ENCODE measurements at places on chromosomes 3 and 15.
A peak's percentile ranks its signal among the peaks of the same experiment; 100 is the strongest.

DNA sequence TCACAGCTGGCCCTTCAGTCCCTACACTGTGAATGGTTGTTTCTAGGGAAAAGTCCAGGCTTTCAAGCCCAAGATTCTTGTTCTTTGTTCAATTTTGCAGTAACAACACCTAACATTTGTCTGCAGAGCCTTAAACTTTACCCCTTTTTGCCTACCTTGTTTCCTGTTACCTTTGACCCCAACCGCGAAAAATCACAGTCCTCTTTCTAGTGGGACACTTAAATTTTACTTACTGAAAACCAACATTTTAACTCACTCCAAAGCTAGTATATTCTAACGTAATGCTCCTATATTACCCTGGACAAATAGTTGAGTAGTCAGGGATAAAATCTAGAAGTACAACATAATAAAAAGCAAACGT, 649 bp upstream of the PIK3CB start:
- DNase-seq, result no peak

DNA sequence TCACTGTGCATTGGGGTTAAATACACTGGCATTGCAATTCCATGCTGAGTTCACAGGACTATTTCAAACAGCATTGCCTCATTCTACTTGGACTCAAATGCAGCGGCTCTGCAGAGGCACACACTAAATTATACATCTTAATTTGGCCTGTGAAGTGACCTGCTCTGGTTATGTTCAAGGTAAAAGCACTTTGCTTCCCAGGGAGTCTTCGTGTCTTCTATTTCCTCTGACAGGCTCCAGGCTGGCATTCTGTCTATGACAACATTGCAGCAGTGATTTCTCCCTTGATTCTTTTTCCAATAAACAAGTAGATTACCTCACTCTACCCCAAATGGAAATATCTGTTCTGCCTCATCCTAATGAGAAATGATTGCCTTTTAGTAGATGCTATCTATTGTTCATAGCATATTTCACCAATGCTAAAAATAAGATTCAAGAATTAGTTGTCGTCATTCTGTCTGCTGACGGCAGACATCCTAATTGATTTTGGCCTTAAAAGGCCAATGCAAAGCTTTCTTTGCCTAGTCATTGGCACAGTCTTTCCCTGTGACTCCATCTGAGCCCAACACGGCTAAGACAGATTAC, 33.8 kb downstream of the FMN1 start:
- no peak for DNase-seq

GRCh38 chr3:117989982-117990381, 1044.7 kb downstream of the IGSF11 start:
- no peak for DNase-seq

DNA sequence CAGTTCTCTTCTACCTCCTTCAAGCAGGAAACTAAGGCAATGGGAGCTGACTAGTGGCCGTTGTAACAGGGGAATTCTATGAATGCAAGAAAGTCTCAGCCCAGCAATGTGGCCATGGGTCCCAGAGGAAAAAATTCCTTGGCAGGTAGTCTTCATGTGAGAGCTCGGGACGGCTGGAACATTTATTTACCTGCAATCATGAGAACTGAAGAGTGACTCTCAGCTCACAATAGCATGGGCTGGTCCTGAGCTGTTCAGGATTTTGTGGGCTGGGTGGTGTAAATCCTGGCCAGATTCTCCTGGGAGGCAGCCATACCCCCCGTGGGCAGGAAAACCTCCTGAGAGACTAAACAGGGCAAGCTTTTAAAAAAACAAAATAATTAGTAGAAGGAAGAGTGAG, 330.3 kb upstream of the CTNNB1 start:
- DNase-seq, result no peak

DNA sequence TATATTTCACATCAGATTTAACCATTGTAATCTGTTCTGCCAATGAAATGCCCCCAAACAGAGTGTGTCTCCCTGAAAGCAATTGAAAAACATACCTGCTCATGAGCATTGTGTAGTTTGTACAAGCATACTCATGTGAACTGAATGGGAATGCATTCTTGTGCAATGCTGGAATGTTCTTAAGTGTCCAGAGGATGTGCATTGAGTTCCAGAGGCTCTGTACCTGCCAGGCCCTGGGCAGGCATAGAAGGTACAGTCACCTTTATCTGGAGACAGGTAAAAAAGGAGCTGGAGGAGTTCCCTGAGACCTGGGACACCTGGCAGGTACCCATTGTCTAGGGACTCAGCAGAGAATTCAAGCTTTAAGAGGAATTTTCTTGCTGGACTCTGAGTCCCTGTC, 2.8 kb downstream of the MRAS start:
- DNase-seq, result no peak

DNA sequence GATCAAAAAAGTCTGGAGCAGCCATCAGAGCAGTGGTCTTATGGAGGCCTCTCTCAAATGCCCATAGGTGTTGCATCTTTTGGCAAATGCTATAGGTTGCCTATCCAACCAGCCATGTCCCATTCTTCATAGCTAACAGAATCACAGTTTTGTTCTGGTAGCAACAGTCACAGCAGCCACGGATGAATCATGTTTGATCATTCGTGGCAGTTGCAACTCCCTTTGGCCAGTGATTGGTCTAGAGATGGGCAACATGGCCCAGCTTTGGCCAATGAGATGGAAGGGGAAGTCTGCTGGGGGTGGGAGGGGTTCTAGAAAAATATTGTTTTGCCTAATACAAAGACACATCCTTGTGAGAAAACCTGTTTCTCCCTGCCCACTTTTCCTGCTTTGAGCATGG, 50.3 kb upstream of the PPP2R3A start:
- DNase-seq, result no peak

DNA sequence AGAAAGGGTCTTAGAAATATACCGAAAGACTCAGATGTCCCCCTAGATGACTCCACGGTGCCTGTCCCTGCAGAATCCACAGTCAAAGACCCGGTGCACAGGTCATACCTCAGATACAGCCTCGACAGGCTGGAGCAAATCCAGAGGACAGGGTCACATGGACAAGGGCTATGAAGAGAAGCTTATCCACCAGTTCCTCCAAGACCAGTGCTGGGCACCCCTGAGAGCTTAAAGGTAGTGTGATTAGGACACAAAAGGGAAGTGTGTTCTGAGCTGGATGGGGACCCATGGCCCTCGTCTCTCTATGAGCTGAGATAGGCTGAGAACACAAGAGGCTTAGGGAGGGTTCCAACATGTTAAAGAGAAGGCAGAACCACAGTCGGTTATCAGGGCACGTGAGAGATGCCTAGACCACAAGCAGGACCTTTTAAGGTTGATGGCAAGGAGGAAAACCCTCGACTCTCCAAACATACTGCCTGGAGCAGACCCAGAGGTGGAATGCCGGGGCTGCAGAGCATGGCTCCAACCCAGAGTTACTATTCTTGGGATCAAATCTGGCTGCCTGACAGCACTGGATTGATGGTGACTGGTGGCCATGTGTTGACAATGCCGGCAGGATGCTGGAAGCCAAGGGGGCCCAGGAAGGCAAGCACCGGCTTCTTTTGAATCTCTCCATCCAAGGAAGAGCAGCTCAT, 46.9 kb downstream of the ADCY5 start:
- DNase-seq, result no peak

DNA sequence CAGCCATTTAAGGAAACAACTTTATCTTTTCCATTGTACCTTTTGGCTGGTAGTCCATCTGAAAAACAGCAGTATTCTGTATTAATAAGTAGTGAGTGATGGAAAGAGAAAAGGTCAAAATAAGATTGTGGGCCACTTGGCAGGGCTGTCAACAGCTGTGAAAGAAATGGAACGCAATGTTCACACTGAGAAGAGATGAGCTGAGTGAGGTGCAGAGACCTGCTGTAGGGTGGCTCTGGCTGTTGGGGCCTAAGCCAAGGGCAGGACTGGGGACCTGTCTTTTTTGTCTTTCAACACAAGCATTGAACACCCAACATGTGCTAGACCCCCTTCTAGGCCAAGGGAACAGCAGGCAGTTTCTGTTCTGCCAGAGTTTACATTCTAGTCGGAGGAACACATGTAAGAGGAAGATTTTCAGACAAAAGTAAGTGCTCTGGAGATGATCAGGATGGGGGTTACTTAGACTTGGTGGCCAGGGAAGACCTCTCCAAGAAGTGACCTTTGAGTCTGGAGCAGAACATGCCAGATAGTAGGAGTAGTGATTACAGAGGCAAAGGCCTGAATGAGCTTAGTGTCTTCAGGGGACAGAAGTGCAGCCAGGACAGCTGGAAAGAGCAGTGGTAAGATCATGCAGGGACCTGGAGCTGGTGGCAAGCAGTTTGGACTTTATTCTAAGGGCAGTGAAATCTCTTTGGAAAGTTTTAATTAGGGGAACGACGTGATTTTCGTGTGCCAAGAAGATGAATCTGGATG, 29.6 kb downstream of the TSEN2 start:
- DNase-seq, result no peak

- DNase-seq, result no peak
Observed at GRCh38 chr3:13700889-13701288, 152.0 kb downstream of the FBLN2 start.

- no peak for DNase-seq
Observed at GRCh38 chr3:65893631-65894030, 145.1 kb downstream of the MAGI1 start.

GRCh38 chr3:183254487-183255347, 1.7 kb downstream of the B3GNT5 start:
- peak; percentile 53 for DNase-seq

- no peak for DNase-seq
Observed at GRCh38 chr3:172634948-172635347, 75.9 kb downstream of the NCEH1 start.

DNA sequence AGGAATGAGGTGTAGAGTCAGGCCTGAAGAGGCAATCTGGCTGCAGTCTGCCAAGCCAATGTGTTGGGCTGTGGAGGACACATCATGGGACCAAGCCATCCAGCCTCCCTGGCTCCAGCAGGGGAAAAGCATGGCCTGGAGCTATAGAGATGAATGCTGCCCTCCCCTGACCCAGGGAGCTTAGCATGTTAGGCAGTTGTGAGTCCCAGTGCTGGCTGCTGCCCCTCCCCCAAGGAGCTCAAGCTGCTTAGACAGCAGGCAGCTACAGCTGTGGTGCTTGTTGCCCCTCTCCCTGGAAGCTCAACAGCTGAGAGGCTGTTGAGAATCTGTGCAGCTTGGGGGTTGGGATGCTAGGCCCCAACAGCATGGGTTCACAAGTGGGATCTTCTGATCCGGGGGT, 85.6 kb upstream of the DNAJC19 start:
- DNase-seq, result peak; percentile 15

DNA sequence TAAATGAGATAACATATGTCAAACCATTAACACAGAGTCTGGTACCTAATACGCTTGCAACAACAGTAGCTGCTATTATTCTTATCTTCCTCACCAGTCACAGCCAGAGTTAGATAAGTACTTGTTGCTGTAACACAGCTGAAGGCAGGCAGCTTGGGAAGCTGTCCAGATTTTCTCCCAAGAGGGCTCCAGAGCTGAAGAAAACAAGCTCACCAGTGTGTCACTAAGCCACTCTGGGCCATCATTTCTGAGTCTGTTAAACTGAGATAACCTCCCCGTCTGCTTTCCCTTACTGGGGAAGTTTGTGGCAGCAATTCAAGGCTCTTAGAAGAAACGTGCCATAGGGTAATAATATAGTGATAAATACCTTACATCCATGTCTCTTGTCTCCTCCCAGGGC, 226.3 kb downstream of the TAFA4 start:
- no peak for DNase-seq

- DNase-seq, result no peak
Observed at GRCh38 chr3:135576751-135577150, 388.8 kb upstream of the PPP2R3A start.

GRCh38 chr3:115836944-115837343, 213.6 kb downstream of the GAP43 start:
- no peak for DNase-seq

DNA sequence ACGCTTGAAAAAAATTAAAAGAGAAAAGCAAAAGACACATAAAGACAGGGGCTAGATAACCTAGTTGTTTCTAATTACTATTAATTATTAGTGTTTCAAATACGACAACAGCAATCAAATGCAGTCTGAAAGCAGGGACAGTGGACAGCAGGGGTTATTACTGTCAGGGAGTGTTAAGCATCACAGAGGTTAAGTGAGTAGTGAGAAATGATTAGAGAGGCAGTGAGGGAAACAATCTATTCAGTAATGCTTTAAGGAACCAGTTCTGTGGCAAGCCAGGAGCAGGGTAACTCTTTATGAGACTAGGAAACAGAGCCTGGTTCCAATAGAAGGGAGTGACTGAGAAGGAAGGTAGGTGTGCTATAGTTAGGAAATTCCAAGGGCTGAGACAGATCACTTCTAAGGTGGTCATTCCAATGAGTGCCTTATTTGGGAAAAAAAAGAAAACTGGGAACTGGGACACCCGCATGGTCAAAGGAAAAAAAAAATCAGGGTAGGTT, 15.0 kb downstream of the RYK start:
- DNase-seq, result no peak

GRCh38 chr3:16449369-16449768, 64.1 kb downstream of the RFTN1 start:
- DNase-seq, result no peak

- no peak for DNase-seq
Observed at GRCh38 chr15:97522347-97522746, 438.2 kb upstream of the ARRDC4 start.

GRCh38 chr15:33309602-33310276, 1.0 kb upstream of the RYR3 start:
- peak; percentile 16 for DNase-seq

- DNase-seq, result no peak
Observed at GRCh38 chr3:184347321-184348056, 10.1 kb downstream of the FAM131A start.

DNA sequence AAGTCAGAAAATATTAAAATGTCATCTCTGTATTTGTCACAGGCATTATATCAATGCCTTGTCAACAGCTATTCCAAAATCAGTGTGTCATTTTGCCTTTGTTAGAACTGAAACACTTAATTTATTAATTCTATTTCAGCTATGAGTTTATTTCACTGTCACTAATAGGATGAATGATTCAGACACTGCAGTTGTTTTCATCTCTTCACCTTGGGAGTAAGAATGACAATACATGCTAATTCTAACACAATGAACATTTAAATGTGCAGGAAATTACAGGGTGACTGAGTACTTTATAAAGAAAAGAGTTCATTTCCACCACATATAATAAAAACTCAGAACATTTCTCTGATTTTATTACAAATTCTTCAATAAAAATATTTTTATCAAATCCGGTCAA, 109.7 kb downstream of the P2RY1 start:
- DNase-seq, result no peak

DNA sequence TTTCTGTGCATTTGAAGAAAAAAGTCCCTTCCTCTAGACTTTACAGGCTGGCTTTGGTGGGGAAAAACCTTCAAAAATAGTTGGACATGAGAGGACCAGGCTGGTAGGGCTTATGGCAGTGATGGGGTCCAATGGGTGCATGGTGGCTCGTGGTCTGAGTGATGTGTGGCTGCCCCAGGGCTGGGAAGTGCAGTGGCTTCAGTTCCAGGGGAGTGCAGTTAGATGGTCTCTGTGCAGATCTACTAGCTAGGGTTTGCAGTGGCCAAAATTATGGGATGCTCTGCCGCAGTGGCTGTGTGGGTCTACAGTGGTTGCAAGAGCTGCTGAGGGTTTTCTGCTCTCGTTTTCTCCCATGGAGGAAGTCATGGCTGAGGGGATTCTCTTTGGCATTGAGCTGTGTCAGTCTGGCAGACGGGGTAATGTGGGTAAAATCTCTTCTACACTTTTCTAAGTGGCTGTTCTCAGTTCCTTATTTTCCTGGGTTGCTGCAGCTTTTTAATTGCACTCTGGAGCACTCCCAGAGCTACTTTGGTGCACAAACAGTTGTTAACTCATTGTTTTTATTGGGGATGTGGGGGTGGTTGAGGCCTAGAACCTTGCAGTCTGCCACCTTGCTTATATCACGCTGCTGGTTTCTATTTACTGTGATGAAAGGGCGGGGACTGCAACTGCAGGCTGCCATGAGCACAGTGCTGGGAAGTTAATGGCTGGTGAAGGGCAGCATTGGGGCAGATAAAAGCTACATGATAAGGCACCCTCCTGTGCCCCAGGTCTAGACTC, 1324.6 kb downstream of the NSUN3 start:
- DNase-seq, result no peak

Data from nephron progenitor cell (in vitro differentiated cells).